ENCODE measurements at places on chromosomes 2 and 18.

- no peak for DNase-seq
Observed at GRCh38 chr18:53771664-53772063, 452.8 kb downstream of the MBD2 start.

- no peak for DNase-seq
Observed at GRCh38 chr2:19541884-19542283, 183.5 kb upstream of the OSR1 start.

DNA sequence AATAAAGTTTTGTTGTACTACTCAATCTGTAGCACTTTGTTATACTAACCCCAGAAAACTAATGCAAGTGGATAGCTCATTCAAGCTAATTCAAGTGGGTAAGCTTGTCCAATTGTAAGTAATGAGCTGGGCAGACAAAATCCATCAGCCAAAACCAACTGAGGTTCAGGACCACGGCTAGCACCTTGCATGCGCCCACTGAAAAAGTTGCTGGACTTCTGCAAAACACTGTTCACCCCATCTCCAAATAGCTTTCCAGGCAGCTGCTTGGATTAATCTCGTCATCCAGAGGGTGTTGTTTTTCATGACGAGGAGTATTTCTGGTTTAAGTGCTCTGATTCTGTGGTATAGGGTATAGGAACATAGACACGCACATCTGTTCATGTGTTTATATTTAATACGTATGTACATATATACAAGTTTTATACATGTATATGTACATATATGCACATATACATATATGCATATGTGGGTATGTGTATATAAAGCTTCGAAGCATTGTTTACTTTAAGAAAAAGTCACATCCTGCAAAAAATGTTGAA is 307.5 kb downstream of the GALR1 start:
- DNase-seq: no peak

- no peak for DNase-seq
Observed at GRCh38 chr2:218482651-218483050, 63.7 kb downstream of the VIL1 start.

DNA sequence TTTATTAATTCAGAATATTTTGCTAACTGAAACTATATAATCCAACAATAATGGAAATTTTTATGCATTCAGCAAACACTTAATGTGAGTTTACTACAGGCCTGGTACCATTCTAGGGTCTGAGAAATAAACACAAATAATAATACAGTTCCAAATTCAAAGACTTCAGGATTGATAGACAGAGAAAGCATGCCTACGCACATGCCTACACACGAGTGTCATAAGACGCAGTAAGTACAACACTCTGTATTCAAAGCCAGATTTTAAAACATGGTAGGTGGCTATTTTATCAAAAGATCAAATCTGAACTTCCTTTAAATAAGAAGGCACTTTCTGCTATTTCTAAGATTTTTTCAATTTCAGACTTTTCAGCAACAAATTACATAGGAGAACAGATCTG is 346.9 kb downstream of the NCKAP5 start:
- DNase-seq: no peak

DNA sequence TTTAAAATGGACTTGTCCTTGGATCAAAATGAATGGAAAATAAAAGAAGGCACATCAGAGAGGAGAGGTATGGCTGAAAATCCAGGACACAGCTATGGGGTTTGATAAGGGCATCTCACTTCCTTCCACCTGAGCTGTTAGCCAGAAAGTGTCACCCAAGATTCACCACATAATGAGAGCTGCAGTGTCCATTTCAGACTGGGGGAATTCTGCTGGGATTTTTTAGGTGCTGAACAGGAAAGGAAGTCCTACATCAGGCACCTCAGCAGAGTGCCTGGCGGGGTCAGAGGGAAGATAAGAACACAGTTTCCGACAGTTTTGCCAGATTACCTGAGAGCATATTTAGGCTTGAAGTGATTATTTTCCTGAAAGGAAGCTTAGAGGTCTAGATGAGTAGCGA is 187.6 kb upstream of the HNMT start:
- no peak for DNase-seq

DNA sequence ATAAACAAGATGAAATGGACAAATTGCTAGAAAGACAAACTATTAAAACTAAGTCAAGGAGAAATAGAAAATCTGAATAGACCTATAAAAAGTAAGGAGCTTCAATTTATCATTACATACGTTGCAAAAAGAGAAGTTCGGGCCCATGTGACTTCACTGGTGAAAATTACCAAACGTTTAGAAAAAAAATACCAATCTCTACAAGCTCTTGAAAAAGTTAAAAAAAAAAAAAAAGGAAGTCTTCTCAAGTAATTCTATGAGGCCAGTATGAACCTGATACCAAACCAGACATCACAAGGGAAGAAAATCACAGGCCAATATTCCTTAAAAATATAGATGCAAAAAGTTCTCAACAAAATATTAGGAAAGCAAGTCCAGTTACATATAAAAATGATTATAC is 20.2 kb upstream of the ACVR2A start:
- DNase-seq: no peak

DNA sequence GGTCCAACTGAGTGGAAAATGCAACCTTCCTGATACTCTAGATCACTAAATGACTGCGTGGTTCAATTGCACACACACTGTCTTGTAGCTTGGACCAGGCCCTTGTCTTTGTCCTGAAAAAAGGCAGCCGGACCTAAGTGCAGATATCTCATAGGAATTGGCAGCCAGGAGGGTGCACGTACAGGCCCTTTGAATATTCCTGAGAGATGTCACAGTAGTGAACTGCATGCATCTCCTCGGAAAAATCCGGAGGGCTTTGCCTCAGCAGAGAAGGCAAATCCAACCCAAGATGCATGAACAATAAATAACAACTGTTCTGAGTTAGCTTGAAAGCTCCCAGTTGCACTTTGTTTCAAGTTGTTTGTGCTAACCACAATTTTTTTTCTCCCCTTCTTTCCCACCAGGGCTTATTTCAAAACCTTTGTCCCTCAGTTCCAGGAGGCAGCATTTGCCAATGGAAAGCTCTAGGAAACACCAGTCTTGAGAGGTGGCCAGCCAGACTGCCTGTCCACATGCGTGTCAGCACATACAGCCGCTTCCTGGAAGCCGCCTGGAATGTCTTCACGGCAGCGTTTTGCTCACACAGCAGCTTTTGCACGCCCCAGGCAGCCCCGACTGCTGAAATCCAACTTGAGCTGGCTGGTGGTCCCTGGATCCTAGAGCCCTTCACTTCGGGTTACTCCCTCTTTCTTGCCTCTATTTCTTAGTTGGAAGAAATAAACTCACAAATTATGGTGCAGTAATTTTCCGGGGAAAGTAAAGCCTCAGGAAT is 54.4 kb upstream of the FOSL2 start:
- DNase-seq: no peak

- DNase-seq: no peak
Observed at GRCh38 chr18:32175265-32175664, 14.6 kb upstream of the MEP1B start.

DNA sequence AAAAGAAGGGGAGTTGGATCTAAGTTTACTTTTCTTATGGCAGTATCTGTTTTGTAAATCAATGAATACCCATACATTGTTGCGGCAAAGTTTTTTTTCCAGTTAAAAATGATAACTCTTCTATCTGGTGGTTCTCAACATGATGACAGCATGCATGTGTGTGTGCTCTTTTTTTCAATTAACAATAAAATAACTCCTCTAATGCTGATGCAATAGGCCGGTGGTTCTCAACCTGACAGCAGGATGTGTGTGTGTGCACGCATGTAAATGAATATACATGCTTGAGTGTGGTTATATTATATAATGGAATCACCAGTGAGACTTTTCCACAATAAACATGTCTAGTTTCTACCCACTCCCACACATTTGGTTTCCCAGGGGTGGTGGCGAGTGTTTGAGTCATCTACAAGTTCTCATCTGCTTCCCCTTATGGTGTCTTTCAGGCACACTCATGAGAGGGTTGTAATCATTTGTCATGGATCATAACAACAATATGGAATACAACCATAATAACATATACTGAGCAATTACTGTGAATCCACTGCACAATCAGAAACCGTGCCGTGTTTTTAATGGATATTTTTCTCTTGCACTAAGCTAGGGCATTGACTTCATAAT is 31.2 kb downstream of the PARD3B start:
- DNase-seq: no peak

DNA sequence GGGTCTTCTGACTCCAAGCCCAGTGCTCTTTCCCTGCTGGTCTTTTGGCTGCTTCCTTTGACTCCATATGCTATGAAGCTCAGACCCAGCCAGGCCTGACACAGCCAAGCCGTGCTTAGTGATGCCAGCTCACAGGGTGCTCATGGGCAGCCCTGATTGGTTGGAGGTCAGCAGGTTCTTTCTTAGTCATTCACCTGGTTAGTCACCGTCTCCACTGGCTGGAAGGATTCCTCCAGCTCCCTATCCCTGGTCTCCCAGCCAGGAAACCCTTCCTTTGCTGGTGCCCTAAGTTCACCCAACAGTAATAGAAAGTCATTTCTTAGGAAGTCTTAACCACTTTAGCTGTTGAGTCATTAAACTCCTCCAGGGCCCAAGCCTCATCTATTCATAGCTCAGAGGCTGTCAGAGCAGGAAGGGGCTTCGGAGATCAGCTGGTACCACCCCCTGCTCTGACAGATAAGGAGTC is 3.9 kb downstream of the KCNK3 start:
- DNase-seq: no peak

DNA sequence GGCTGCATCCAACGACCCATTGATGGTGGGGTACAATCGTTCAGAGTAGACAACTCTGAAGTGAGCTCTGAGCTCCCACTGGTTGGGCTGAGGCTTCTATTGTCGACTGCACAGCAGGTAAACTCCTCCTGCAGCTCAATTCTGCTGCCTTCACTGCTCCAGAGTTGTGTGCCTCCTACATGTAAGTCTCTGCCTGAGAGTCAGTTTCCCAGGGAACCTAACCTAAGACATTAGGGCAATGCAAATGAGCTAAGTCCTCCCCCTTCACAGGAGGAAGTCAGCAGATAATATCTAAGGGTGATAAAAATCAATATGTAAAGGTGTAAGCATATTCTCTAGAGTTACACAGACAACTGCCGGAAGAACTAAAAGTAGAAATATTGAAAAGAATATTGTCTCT is 22.5 kb upstream of the ACYP2 start:
- DNase-seq: no peak

GRCh38 chr2:207749873-207750272 is 19.8 kb downstream of the FZD5 start:
- no peak for DNase-seq

DNA sequence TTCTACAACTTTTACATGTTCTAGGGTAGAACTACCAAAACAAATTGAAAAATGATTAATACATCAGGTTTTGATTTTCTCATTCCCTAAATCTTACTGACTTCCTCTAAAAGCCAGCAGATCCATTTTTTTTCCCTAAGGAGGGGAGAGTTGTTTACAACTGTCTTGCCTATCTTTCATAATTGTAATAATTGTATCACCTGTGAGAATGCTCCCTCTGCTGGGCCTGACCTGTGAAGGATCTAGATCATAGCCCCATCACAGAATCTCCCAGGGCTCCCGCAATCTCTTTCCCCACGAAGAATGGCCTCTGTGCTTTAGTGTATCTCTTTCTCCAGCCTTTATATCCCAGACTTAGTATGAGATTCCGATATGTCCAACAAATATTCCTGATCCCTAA is 9.1 kb downstream of the LOXL3 start:
- no peak for DNase-seq

- no peak for DNase-seq
Observed at GRCh38 chr2:148739454-148740105, 95.0 kb downstream of the EPC2 start.

GRCh38 chr18:23694637-23695430 is 5.6 kb downstream of the LAMA3 start:
- DNase-seq: no peak

DNA sequence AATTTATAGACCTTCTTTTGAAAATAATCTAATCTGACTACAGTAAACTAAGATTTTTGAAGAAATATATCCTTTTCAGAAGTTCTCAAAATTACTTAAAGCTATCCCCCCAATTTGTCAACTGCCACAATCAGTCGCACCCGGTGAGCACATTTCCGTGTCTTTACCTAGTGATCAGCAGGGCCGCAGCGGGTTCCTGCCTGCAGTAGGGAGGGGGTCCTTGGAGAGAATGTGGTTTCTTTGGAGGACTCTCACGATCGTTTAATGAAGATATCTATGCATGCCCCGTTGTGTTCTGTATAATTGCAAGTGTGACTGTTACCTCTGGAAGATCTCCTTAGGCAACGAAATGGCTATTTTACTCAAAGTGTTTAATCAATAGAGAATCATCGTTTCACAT is 251.9 kb upstream of the RAB12 start:
- no peak for DNase-seq

DNA sequence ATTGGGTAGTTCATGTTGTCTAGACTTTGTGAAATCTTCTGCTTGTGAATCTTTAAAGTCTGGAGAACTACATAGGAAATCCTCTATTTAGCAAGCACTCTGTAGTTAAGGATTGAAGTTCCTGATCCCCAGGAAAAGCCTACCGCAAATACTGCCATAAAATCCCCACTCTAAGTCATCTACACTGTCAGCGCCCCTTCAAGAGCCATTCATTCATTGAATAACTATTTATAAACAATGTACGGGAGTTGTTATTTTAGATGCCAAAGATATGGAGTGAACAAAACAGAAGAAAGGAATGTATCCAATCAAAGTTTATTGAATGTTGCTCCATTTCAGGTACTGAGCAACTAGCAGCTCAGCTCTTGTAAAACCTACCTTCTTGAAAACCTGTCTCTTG is 36.5 kb upstream of the SLC39A10 start:
- no peak for DNase-seq

DNA sequence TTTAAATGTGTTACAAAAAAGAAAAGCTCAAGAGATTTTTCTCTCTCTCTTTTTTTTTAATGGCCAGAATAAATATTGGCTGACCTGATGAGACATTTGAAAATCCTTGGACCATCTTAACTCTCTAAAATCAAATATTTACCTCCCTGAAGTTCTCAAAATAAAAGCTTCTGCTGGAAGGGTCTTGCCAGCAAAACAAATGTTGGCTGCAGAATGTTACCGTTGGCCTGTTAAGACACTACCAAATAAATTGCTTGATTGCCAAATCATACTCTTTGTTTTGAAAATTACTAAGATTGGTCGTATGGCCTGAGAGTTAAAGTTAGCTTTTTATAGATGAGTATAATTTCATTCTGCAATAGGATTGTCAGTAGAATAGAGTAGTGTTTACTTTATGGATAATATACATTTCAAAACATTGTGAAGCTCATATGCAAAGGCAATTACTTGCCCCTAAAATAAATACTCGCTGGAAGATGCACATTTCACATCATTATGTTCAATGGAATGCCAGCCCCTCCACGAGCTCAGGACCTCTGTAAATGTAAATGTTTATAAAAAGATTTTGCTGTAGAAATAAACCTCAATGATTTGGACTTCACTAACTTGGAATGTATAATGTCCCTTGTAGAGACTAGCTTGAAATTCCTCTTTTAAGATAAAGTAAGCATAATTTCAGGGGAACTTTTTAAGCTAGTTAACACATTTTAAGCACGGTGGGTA is 193.4 kb downstream of the SOX11 start:
- no peak for DNase-seq

- no peak for DNase-seq
Observed at GRCh38 chr2:54586494-54586893, 130.4 kb downstream of the SPTBN1 start.

- no peak for DNase-seq
Observed at GRCh38 chr18:74286856-74287255, 4.9 kb downstream of the CYB5A start.

GRCh38 chr2:66569321-66569851 is 134.5 kb downstream of the MEIS1 start:
- no peak for DNase-seq

Data from activated CD8-positive, alpha-beta memory T cell treated with anti-CD3 and anti-CD28 coated beads for 48 hours (primary cell).